CD8-positive, alpha-beta T cell (primary cell): ENCODE measurements at places on chromosomes 7 and 10. TPM values are rescaled to one million over a fixed set of nuclear protein-coding genes. Genes with fewer than 3 reads are reported as not detected.

PDE6C gene
- total RNA-seq = not detected

SPDYE1 gene
- total RNA-seq = not detected

SLC35G1 gene
- total RNA-seq = 0.94 TPM

GBX1 gene
- not detected for total RNA-seq

TMEM176A gene
- 0.35 TPM for total RNA-seq

NPFFR1 gene
- total RNA-seq = not detected

LIPM gene
- total RNA-seq = not detected

CPA4 gene
- total RNA-seq = not detected

OPN1SW gene
- not detected for total RNA-seq

LRRC61 gene
- total RNA-seq = 10.8 TPM

OR6V1 gene
- not detected for total RNA-seq

VGF gene
- total RNA-seq = not detected

GRCh38 chr7:101018271-101019167 lies 1.4 kb upstream of the MUC17 start:
- DNase-seq = no peak

GRCh38 chr7:70303780-70304179 lies 705.5 kb downstream of the AUTS2 start:
- DNase-seq = no peak

DNA sequence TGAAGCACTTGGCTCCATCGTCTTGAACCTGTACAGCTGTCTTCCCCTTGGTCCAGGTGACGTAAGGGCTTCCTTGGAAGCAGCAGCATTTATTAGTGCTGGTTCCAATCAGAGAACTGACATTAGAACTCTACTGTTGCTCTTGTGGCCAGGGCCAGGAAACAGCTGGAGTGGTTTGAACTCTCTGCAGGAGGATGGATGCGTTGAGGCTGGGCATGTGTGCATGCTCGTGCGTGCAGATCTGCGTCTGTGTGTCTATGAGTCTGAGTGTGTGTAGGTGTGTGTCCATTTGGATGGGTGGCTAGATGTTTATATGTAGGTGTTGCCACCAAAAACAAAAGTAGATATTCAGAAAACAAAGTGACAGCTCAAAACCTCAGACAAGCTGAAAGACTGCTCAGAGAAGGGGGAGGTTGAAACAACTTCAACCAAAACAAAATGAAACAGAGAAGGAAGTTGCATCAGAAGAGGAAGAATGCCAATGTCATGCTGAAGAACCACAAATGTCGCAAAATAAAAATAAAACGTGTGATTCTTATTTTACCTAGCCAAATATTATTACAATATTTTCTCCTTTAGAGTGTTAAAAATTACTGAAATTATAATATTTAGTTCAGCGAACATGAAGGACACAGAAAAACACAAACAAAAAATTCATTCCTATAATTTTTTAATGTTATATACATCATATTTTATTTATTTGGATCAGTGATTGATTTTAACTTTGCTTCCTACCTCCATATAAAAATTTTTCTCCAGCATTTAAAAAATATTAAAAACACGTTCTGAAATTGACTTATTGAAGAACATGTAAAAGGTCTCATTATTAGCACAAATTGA lies 96.1 kb upstream of the MKLN1 start:
- peak; percentile 77 for DNase-seq

DNA sequence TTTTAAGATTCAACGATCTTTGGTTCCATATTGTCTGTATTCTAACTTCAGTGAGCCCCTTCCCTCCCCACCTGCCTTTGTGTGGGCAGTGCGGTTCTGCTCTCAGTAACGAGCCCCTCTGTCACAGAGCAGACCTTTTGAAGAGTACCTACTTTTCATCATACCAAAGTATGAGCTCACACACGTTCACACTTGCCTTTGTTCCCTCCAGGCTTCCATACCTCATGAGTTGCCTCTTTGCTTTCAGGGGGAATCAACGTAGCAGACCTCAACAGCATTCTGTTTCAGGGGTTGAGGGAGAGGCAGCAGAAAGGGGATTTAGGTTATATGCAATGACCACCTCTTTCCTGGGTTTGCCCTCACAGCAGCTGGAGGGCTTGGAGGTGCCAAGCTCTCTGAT lies 211.4 kb upstream of the MDFIC start:
- DNase-seq = no peak

DNA sequence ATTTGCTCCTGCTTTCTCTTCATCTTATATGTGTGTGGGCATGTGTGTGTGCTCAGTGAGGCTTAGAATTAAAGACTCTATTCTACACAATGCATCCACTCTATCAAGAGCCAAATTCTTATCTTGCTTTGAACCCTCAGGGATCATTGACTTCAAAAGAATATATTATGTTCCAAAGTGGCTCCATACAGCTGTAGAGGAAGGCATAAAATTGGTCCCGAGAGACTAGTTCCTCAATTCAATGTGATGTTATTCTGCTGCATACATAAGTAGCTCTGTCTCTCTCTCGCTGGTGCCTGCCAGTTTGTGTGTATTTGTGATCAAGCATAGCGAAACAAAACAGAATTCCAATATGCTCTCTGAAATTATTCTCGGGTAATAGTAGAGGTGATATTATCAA lies 997.9 kb upstream of the POT1 start:
- no peak for DNase-seq

DNA sequence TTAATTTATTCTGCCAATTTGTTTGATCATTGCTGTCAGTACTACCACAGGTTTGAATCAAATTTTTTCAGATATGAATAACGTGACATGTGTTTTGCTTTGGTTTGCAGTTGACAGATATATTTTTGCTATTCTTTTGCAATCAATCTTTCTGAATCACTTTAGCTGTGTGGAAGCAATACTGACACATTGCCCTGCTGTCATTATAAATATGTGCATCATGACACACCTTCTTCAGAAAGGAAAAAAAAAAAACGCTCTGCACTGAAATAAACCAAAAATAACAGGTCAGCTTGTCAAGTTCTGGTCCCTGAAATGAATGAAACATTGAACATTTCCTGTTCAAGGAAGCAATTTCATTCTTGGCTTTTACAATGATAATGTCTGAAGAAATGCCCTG lies 93.8 kb upstream of the FAM13C start:
- no peak for DNase-seq

DNA sequence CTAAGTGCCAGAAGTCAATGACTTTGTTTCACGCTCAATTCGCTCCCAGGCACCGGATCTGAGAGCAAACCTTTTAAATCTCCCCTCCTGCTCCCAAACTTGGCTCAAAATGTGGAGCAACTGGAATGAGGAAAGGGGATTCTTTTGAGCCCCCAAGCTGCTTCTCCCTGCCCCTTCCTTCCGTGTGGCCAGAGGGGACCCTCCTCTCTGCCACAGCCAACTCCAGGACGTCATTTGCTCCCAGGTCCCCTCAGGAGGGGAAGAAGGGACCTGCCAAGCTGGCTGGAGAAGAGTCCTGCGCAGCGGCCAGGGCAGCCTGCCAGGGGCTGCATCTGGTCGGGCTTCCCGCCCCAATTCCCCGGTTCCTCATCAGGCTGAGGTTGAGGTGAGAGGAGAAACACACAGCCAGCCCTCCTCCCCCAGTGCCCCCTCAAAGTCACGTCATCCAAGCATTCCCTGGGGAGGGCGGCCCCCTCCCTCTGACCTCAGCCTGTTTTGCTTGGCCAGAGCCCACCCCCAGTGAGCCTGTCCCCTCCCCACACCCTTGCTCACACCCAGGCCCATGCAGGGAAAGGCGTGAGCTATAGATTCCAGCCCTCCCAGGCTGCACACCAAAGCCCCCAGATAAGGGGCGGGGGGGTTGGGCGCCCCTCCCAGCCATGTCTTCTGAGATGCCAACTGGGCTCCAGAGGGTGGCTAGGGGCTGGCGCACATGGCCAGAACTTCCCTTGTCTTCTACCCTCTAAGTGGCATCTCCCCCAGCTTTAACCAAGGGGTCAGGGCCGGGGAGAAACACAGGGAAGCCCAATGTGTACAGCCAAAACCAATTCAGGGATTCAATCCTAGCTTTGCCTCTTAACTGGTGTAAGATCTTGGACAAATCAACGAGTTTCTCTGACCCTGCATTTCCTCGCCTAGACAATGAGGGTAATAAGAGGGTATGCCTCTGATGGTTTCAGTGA lies 35.0 kb downstream of the SH3PXD2A start:
- no peak for DNase-seq

DNA sequence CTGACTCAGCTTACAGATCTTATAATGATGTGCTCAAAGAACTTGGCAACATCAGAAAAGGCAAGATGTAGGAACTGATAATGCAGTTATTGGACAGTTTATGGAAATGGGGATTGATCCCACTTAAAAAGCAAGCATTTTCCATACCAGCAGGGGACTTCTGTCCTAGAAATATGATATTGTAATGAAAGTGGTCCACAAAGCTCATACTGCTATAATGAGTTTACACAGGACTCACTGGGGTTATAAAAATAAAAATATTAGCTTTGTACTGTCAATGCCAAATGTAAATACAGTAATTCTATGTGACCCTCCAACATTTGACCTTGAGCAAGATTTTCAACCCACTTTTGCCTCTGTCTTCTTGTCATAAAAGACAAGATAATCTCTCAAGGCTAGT lies 145.5 kb upstream of the SEM1 start:
- no peak for DNase-seq

- no peak for DNase-seq
These were observed 62.4 kb downstream of the HK1 start for GRCh38 chr10:69340695-69341094.

DNA sequence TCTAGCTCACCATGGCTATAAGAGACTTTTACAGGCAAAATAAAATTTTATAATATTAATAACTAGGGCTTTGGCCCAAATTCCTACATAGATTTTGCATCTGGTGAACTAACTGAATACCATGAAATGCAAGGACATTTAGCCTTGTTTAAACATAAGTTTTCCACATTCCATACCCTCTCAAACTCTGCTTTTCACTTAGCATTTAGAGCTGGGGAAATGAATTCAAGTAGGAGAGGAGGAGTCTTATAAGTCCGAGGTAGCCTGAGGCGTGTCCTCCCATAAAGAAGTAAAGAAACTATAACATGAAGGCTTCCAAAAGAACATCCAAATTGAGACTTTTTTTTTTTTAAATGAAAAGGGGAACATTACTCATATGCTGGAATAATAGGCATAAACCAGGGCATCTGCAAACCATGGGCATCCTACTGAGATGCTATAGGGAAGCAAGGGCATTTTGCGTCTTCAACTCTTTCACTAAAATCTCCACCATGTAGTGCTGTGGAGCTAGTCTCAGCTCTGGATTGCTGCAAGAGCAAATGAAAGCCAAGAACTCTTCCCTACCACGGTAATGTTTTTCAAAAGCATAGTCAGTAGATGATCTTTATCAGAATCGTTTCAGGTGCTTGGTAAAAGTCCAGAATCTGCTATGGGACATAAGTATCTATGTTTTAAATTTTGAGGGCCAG lies 79.1 kb downstream of the PALS2 start:
- no peak for DNase-seq

DNA sequence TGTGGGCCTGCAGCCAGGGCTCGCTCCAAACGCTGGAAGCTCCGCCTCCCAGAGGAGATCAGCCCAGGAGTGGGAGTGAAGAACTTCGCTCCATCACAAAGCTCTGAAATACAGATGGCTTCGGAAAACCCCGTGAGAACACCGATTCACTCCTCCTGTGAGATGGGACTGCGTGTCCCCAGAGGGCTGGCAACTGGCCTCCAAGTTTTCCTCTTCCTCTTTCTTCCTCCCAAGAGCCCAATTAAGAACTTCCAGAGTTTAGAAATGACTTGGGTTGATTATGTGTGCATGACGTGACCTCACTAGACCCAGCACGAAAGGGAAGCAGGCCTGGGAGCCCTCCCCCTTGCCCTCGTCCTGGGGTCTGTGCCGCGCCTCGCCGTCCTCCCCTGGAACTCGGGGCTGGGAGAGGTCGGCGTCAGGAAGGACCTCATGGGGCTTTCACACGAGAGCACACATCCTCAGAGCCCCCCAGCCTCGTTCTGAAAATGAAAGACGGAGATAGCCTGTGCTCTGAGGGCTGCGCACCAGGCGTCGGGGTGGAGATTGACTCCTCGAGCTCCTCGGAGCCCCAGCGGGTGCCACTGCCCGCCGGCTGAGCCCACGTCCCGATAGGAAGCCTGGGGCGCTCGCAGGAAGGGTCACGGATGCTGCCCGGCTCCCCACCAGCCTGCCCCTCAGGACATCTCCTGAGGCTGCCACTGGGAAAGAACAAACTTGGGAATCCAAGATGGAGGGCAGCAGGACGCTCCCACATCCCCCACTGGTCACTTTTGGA lies 37.8 kb downstream of the PTPRN2 start:
- DNase-seq = no peak

GRCh38 chr7:75534727-75535307 lies 42.7 kb downstream of the SPDYE5 start:
- no peak for DNase-seq

- DNase-seq = no peak
These were observed 4.0 kb downstream of the BRAF start for GRCh38 chr7:140920745-140921144.

GRCh38 chr7:46032942-46033341 lies 111.9 kb upstream of the IGFBP3 start:
- no peak for DNase-seq

DNA sequence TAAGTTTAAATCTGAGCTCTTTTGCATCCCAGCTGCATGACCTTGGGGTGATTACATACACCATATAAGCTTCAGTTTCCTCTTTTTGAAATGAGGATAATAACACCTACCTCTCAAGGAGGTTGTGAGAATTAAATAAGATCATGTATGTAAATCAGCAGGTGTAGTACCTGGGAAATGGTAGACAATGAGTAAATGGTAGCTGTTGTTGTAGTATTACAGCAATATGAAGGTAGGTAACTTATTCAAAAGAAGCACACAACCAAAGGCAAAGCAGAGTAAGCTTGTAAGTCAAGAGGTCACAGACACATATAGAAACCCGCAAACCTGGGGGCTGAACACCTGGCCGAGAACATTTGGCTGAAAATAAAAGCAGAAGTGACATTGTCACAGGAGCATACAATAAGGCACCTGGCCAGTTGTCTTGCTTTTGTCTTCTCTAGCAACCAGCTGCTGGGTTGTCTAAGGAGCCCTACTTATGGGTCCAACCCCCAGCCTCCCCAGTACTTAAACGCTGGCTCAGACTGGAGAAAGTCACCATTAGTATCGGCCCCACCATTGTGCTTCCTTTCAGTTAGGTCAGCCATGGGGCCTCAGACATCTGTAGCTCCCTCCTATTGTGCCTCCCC lies 203.6 kb upstream of the MKLN1 start:
- no peak for DNase-seq

DNA sequence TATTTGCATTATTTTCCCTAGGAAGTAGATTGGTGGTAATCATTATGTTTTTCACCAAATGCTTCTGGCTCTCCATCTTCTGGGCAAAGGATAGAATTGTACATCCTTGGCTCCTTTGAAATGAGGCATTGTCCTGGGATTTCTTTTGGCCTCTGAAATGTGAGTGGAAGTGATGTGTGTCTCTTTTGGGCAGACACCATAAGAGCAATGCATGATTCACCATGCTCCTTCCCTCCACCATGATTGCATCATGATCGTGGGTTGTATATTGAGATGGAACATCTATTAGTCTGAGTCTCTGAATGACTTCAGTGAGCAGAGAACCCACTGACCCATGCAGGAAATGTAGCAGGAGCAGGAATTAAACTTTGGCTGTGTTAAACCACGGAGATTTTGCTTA lies 49.2 kb downstream of the ADRA2A start:
- DNase-seq = no peak

GRCh38 chr7:2814186-2814945 lies 29.7 kb downstream of the GNA12 start:
- no peak for DNase-seq

- no peak for DNase-seq
These were observed 29.0 kb upstream of the MGMT start for GRCh38 chr10:129438024-129438423.
